Muscle of leg (tissue), 16 donors: ENCODE measurements at places on chromosomes 7 and 10. TPM values are rescaled to one million over a fixed set of nuclear protein-coding genes. Genes with fewer than 3 reads are reported as not detected.
A peak's percentile ranks its signal among the peaks of the same experiment; 100 is the strongest.

DNA sequence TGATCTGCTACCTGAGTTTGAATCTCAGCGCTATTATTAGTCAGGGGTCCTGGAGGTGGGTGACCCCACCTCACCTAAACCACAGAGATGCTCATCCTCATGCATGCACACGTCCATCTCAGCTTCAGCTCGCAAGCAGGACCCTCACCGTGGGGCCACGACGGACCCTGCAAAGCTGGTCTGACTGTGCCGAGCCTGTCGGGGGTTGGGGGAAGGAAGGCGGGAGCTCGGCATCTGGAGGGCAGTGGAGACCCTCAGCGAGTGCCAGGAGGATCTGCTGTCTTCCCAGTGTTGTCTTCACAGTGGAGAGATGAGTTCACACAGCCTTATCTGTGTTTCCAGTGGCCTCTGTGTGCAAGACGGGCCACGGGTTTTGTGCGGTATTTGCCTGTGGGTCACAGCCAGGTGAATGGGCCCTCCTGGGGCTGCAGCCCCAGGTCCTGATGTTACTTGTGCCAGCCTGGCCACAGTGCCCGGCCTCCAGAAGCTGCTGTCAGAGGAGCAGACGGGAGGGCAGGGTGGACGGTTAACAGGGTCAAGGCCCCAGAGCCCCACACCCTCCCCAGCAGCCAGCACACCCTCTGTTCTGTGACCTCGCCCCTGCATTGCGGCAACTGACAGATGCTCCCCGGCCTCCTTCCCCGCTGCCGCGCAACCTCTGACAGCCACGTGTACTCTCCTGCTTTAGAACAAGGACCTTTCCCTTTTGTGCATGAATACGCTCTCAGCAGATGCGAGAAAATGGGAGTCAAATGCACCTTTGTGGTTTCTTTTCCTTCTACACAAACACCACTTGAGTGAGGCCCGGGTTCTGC lies 528.8 kb downstream of the DNAJB6 start:
- DNase-seq: no peak
- no peaks in the 10 kb centered on the region for H3K36me3 ChIP-seq
- H3K27me3 ChIP-seq: no peaks in the 10 kb centered on the region
- no peak overlapping the region for H3K4me3 ChIP-seq
- no peak overlapping the region for H3K27ac ChIP-seq

- no peak overlapping the region for H3K27ac ChIP-seq
- DNase-seq: no peak
- H3K27me3 ChIP-seq: no peaks in the 10 kb centered on the region
- H3K4me3 ChIP-seq: no peak overlapping the region
- no peaks in the 10 kb centered on the region for H3K36me3 ChIP-seq
Observed at GRCh38 chr10:130973127-130973839, 338.2 kb downstream of the TCERG1L start.

DNA sequence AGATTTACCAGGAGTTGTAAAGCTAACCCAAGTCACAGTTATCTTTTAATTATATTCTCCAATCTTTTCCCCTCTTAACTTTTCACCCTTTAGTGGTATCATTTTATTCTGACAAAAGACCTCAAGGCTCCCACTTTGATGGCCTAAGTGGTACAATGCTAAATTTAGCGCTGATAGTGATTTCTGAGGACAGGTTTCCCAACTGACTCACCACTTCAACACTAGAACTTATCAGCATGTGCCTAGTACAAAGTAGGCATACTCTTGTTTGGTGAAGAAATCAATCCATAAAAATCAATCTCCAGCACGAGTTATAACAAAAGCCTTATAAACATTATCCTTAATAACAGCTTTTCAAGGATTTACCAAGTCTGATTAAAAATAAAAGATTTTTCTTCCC lies 7.5 kb downstream of the SNX13 start:
- H3K36me3 ChIP-seq: no peaks in the 10 kb centered on the region
- H3K4me1 ChIP-seq: no peaks in the 10 kb centered on the region
- H3K27ac ChIP-seq: no peak overlapping the region
- no peaks in the 10 kb centered on the region for H3K27me3 ChIP-seq

- no peaks in the 10 kb centered on the region for H3K36me3 ChIP-seq
- DNase-seq: peak; percentile 31
- H3K27ac ChIP-seq: no peak overlapping the region
- no peak overlapping the region for H3K4me3 ChIP-seq
Observed at GRCh38 chr7:17371671-17372524, 73.4 kb downstream of the AHR start.

DNA sequence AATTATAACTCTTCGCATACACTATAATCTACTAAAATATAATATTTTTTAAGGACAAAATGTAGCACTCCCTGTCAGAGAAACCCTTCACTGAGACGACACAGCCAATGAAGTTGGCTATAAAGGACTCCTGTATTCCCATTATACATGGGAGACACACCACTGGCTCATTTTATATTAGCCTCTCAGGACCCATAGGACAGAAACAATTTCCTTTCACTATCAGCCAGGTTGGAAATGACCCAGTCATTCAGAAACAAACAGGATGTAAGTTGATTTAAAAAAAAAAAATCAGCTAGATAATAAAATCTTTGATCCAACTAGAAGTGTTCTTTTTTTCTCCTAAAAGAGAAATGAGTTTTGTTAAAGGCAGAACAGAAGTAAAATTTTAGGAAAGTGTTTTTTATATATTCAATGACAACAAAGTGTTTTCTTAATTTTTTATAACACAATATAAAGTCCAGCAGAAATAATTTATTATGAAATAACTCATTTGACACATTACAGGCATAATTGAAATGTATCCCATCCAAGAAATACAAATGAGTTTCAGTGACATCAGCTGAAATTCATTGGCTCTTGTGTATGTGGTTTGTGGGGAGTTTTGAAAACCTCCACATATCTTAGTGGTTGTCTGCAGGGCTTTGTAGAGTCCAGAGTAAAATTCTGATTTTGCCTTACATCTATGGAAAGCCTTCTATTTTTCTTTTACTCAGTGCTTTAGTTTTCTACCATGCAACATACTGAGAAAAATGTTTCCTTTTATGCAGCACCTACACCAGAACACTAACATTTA lies 64.1 kb downstream of the CTTNBP2 start:
- H3K27ac ChIP-seq: no peak overlapping the region
- H3K4me1 ChIP-seq: no peaks in the 10 kb centered on the region
- no peak overlapping the region for H3K4me3 ChIP-seq
- H3K27me3 ChIP-seq: no peaks in the 10 kb centered on the region

- H3K27me3 ChIP-seq: peaks cover 46% of the 10 kb centered on the region
- H3K36me3 ChIP-seq: no peaks in the 10 kb centered on the region
- no peak overlapping the region for H3K27ac ChIP-seq
- H3K4me1 ChIP-seq: no peaks in the 10 kb centered on the region
- DNase-seq: peak; percentile 51
Observed at GRCh38 chr10:23171232-23171876, 20.8 kb upstream of the PTF1A start.

DNA sequence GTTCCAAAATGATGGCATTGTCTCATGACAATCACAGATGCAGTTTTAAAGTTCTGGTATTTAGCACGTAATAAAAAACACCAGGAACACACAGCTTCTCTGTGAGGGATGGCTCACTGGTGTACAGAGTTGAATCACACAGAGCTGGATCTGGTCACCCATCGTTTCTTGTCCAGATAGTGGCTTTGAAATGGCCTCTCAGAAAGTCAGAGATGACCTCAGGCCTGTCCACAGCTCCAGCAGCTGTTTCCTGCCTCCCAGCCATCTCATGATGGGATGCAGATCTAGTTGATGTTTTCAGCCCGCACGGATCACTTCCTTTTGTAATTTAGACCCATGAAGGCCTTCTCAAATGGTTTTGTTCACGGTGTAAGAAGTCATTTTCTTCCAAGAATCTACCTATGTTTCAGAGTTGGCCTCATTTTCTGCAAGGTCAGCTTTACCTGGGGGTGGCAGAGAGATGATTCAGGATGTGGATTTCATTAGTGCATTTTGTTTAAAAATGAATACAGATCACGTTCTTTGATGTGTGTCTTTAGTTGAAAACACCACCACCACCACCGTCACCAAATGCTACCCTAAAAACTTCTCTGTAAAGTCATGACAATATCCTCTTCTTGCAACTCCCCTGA lies 166.2 kb downstream of the SNX10 start:
- no peak overlapping the region for H3K4me3 ChIP-seq
- DNase-seq: peak; percentile 82
- H3K4me1 ChIP-seq: peaks cover 9% of the 10 kb centered on the region
- no peaks in the 10 kb centered on the region for H3K36me3 ChIP-seq

- peak within 1 kb of the TSS; percentile 73 for H3K4me3 ChIP-seq
- peaks cover 12% of the 10 kb centered on the region for H3K36me3 ChIP-seq
- DNase-seq: peak; percentile 45
- peaks cover 2% of the 10 kb centered on the region for H3K27me3 ChIP-seq
- H3K27ac ChIP-seq: no peak within 1 kb of the TSS
Observed at GRCh38 chr7:6614953-6615722, at the start of gene ZNF853. TSS of gene ZNF853 (plus strand) at chr7:6615610. CDS start at chr7:6616175, 565 bp downstream.

DNA sequence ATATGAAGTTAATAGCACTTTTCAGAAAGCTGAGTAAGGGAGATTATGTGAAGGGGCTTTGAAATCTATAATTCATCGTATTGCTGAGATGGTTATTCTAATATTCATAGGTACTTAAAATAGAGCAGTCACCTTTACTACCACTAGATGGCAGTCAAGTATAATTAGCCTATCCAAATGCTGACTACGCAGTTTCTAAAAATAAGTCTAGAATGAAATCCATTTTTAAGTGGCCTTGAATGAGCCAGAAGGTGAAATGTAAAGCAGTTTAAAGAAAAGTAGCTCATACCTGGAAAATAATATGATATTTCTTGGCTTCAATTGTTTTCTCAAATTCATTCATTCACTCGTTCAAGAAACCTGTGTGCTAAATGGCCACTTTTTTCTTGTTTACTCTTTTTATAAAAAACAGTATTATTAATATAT lies 1277.1 kb downstream of the GATA3 start:
- DNase-seq: peak; percentile 81
- no peaks in the 10 kb centered on the region for H3K36me3 ChIP-seq
- no peak overlapping the region for H3K27ac ChIP-seq

DNA sequence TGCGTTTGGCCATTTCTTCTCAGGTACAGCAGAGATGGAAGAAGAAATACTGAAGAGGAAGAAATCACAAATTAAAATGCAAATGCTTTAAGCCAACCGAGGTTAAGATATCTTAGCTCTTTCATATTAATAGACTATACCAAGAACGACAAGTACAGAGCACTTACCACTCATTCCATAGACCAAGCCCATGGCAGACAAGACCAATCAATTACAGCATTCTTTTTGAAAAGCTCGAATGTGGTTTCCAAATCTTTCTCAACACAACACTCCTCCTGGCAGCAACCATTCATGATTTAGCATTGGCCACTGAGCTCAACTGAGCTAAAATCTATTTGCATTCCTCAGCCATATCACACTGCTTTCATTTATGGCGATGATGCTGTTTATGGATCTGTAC lies 2.7 kb downstream of the ASAH2 start:
- DNase-seq: no peak
- H3K4me3 ChIP-seq: no peak overlapping the region
- no peaks in the 10 kb centered on the region for H3K4me1 ChIP-seq
- no peak overlapping the region for H3K27ac ChIP-seq
- no peaks in the 10 kb centered on the region for H3K36me3 ChIP-seq
- H3K27me3 ChIP-seq: peaks cover 2% of the 10 kb centered on the region

GRCh38 chr10:109474261-109474660 lies 449.1 kb downstream of the XPNPEP1 start:
- DNase-seq: no peak
- H3K4me3 ChIP-seq: no peak overlapping the region
- no peaks in the 10 kb centered on the region for H3K36me3 ChIP-seq
- H3K27me3 ChIP-seq: no peaks in the 10 kb centered on the region
- H3K27ac ChIP-seq: no peak overlapping the region
- H3K4me1 ChIP-seq: no peaks in the 10 kb centered on the region

CLRN3 gene
- total RNA-seq: 0.09 TPM

- peak overlapping the region; percentile 13 for H3K27ac ChIP-seq
- no peak for DNase-seq
- H3K4me1 ChIP-seq: peaks cover 83% of the 10 kb centered on the region
- H3K4me3 ChIP-seq: no peak overlapping the region
Observed at GRCh38 chr10:44972874-44973306, 5.7 kb downstream of the DEPP1 start.

- H3K36me3 ChIP-seq: no peaks in the 10 kb centered on the region
- no peaks in the 10 kb centered on the region for H3K27me3 ChIP-seq
- no peak overlapping the region for H3K4me3 ChIP-seq
- peak overlapping the region; percentile 83 for H3K27ac ChIP-seq
- no peaks in the 10 kb centered on the region for H3K4me1 ChIP-seq
Observed at GRCh38 chr7:15751191-15751701, 64.8 kb upstream of the MEOX2 start.
